Omental fat pad (tissue), 4 donors: ENCODE measurements at places on chromosomes 3 and 15. TPM values are rescaled to one million over a fixed set of nuclear protein-coding genes. Genes with fewer than 3 reads are reported as not detected.

The DUOX2 gene
- total RNA-seq, result 0.47 TPM

The SHC4 gene
- 0.48 TPM for total RNA-seq

DNA sequence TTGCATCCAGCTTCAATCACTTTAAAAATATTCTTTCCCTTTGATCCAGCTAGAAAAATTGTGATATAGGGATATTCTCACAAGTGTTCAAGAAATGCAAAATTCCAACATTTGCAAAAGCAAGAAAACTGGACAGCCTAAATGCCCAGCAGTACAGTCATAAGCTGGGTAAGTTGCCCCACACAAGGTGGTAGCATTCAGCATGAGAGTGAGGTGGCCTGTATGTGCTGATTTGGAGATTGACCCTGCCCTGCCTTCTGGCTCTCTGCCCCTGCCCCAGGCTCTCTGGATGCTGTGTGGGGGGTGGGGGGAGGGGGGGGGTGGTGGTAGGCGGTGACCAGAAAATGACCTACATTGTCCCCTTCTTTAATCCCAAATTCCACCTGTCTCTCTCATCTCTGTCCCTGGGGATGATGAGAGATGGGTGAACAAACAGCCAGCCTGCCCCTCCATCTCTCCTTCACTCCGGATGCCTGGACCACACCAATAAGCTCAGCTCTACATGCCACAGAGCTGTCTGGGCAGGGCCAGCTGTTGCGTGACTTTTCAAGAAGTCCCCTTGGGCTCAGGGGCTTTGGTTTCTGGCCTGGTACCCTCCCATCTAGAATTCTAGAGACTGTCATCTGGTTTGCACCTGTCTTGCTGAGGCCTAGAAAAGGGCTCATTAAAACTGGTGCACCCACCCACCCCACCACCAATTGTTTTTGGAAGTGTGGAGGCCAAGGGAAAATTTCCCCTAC is 42.2 kb downstream of the SLC28A1 start:
- DNase-seq, result no peak

- DNase-seq, result no peak
These were observed 6.2 kb upstream of the IGSF10 start for GRCh38 chr3:151467069-151467468.

The GPR176 gene
- total RNA-seq, result 5.6 TPM

GRCh38 chr3:152148579-152148978 is 120.2 kb upstream of the MBNL1 start:
- no peak for DNase-seq

GRCh38 chr3:22450786-22451400 is 699.9 kb upstream of the ZNF385D start:
- no peak for DNase-seq

DNA sequence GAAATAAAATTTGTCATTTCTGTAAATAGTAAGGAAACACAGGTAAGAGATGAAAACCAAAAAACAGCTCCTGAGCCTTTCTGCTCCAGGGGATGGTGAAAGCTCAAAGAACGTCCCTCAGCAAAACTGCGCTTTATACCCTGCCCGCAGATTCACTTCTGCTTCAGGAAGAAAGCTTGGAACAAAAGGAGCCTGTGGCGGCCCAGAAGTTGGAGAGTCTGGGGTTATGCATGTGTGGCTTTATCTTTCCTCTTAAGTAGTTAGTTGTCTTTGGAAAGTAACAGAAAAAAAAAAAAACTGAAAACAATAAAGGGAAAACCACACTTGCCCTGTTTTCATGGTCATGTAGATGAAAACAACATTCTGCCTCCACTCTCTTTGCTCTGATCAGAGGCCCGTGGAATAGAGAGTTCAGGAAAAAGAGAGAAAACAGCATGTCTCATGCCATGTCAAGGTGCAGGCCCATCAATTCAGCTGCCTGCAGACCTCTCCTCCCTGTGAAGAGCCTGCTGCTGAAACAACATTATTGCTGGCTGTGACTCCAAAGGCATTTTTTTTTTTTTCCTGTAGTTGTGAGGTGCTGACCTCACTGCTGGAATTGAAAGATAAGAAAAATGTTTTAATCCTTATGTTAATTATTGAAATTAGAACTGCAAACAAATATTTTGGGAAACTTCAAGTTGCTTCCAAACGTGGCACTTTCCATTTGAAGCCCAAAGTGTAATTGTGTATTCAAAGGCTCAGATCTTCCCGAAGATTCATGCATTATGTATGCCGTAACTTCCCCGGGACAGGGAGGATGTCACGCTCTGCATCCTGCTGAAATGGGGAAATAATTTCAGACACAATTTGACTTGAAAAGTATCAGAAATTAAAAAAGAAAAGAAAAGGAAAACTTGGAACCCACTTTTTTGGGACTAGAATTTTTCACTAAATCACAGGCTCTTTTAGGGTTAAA is 108.4 kb upstream of the ZNF385D start:
- no peak for DNase-seq

The RPL4 gene
- total RNA-seq, result 3,086 TPM

The RCN2 gene
- 26.0 TPM for total RNA-seq

GRCh38 chr3:138406606-138407005 is 27.8 kb upstream of the ESYT3 start:
- DNase-seq, result no peak

The MRPL3 gene
- total RNA-seq, result 92.1 TPM

- no peak for DNase-seq
These were observed 64.0 kb downstream of the PDE8A start for GRCh38 chr15:85045615-85046014.

The LMAN1L gene
- total RNA-seq, result not detected

The SEMA6D gene
- total RNA-seq, result 5.4 TPM

The PPARG gene
- total RNA-seq, result 201 TPM

DNA sequence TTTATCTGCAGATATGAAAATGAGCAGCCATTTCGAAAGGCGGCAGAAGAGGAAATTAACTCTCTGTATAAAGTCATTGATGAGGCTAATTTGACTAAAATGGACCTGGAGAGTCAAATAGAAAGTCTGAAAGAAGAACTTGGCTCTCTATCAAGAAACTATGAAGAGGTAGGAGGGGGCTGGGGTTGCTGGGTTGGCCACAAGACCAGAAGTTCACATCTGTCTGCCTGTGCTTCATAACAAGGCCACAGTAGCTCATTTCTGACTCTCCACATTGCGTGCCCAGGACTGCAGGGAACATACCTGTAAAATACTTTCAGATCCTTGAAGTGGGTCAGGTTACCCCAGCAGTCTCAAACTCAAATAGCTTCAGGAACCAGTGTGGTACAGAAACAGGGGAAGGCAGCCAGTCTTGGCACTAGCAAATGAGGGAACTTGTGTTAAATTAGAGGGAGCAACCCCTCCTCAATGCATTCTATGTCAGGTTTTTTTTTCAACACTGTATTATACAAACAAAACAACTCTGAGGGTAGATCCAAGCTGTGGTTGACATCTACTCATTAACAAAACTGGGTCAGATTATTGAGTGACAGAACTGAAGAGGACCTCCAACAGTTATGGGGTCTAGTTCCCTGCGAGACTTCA is 48.7 kb downstream of the BFSP2 start:
- DNase-seq, result no peak

The DAZL gene
- total RNA-seq, result not detected

The CCDC54 gene
- total RNA-seq, result not detected

The BCL2A1 gene
- total RNA-seq, result 1.8 TPM

The TEX55 gene
- not detected for total RNA-seq

- no peak for DNase-seq
These were observed 37.5 kb downstream of the SNAPC5 start for GRCh38 chr15:66459818-66460615.

The CLDN16 gene
- total RNA-seq, result not detected

DNA sequence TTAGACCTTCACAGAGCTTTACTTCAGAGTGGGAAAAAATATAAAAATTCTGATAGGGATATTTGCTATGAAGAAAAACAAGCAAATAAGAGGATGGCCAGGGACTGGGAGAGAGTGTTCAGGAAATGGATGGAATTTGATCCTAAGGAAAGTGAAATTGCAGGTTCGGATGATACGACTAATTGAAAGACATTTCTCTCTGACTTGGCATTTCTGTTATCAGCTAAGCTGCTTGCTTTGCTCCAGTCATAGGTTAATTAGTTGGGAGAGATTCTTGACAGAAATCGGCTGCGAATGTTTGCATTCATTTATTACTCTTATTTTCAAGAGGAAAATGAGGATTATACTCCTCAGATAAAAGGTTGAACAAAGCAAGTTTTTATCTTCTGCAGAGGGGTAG is 808.7 kb upstream of the NECTIN3 start:
- no peak for DNase-seq

The NMD3 gene
- 46.0 TPM for total RNA-seq

GRCh38 chr15:41695750-41696436 is 35.7 kb downstream of the MGA start:
- DNase-seq, result no peak

The ZIC1 gene
- not detected for total RNA-seq

The NRROS gene
- total RNA-seq, result 18.2 TPM

The FILIP1L gene
- 31.3 TPM for total RNA-seq

GRCh38 chr3:82347585-82347984 is 586.1 kb upstream of the GBE1 start:
- no peak for DNase-seq

DNA sequence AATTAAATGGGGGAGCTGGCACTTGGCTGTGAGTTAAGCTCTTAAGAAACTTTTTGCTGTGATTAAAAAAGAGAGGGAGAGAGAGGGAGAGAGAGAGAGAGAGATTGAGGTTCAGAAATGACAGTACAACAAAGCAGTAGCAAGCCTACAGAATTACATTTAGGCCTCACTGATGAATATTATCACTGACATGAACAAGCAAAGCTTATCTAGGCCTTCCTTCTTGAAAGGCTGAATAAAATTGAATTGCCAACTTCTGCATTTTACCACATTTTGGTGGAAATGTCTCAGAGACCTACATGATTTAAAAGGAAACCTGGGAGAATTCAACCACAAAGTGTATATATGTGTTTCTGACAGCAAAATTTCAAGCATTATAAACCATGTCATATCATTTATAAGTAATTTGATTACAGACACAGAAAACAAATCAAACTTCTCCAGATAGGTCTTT is 530.8 kb downstream of the SOX2 start:
- no peak for DNase-seq

DNA sequence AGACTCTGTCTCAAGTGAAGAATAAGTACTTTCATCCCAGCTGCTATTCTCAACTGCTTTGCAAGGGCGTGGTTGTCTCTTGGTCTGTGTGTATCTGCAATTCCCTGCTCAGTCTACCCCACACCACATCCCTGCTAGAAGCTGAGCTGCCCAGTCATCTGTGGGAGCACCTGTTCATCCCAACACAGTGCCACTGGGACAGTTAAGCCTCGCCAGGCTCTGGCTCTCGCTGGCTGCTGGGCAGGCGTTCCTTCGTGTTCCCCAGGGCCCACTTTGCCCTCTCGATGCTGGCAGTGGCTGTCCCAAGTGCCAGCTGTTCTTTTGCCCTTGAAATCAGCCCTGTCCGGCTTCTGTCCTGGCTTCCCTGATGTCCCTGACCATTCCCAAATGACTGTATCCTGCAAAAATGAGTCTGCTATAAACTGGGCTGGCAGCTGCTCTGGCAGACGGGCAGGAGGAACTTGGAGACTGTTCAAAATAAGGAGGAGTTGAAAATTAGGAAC is 91.6 kb upstream of the KLHL25 start:
- DNase-seq, result no peak

The TMEM42 gene
- total RNA-seq, result 18.1 TPM

The CELF6 gene
- 4.9 TPM for total RNA-seq

The RAD51 gene
- not detected for total RNA-seq

The TRIM42 gene
- not detected for total RNA-seq

DNA sequence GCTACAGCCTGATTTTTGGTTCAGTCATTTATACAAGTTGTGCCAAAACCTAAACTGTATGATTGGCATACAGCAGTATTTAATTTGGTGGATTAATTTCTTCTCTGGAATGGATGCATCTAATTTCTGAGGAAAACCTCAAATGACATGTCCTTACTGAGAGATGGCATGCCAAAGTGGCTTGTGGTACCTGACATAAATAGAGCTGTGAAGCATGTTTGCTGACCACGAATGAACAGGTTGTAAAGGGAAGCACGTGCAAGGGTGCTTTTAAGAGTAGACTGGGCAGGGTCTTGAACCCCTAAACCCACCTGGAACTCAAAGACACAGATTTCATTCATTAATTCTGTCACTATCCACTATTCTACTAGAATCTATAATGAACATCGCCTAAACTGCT is 77.2 kb downstream of the TP63 start:
- DNase-seq, result no peak

GRCh38 chr15:69668963-69669362 is 216.3 kb downstream of the RPLP1 start:
- no peak for DNase-seq

The CAPN3 gene
- 9.2 TPM for total RNA-seq

- no peak for DNase-seq
These were observed 712.7 kb upstream of the LMCD1 start for GRCh38 chr3:7788881-7789280.

GRCh38 chr3:4758957-4759656 is 220.1 kb upstream of the BHLHE40 start:
- DNase-seq, result no peak

The SPESP1 gene
- total RNA-seq, result 3.6 TPM

DNA sequence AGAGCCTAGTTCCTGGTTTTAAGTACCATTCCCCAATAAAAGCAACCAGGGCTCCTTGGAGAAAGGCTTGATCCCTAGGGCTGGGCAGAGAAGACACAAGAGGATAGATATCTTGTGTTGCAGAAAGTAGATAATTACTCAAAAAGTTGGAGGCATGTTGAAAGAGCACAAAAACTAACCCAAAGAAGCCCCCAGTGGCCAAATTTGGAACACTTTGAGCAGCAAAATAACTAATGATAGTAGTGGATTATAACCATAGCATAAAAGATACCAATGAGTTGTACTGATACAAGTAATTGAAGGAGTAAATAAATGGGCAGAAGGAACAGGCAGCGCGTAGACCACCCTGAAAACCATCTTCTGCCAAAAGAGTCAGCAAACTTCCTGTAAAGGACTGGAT is 12.0 kb downstream of the EXOSC7 start:
- no peak for DNase-seq
